Breast epithelium (tissue), 4 donors: ENCODE measurements at places on chromosomes 11 and 22.

DNA sequence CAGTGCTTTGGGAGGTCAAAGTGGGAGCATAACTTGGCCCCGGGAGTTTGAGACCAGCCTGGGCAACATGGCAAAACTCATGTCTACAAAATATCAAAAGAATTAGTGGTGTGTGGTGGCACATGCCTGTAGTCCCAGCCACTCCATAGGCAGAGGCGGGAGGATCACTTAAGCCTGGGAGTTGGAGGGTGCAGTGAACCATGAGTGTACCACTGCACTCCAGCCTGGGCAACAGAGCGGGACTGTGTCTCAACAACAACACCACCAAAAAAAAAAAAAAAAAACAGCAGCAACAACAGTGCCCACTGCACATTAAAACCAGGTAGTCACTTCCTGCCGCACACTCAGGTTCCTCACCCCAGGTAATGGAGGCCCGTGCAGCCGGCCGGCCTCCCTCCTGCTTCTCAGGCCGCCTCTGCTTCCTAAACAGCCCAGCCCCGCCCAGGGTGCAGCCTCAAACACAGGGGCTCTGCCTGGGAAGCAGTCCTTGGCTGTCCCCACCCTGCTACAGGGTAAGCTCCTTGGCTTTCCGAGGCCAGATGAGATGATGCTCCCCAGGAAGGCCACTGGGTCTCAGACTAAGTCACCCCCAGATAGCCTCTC, 318.3 kb downstream of the SHANK2 start:
- no peak for DNase-seq

DNA sequence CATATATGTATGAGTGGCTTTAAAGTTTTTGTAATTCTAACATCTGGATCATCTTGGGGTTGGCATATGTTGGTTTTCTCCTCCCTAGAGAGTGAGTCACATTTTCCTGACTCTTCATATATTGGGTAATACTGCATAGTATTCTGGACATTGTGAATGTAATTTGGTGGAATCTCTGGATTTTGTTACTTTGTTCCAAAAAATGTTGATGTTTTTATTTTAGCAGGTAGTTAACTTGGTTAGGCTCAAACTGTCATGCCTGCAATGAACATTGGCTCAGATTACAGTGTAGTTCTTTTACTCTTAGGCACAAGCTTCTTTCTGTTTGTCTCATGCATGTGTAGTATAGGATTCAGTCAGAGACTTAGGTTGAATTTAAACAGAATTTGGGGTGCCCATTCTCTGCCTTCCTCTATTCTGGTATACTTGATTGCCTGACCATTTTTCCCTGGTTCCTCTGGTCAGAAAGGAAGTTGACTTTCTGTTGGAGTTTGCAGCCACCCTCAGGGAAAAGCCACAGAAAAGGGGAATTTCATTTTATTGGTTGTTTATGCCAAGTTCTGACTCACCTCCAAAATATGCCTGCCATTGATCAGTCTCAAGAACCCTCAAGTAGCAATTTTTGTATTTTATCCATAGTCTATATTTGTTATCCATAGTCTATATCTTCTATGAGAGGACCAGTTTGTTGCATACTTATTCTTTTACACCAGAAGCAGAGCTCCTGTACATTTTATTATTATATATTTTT, 151.7 kb downstream of the UVRAG start:
- no peak for DNase-seq

DNA sequence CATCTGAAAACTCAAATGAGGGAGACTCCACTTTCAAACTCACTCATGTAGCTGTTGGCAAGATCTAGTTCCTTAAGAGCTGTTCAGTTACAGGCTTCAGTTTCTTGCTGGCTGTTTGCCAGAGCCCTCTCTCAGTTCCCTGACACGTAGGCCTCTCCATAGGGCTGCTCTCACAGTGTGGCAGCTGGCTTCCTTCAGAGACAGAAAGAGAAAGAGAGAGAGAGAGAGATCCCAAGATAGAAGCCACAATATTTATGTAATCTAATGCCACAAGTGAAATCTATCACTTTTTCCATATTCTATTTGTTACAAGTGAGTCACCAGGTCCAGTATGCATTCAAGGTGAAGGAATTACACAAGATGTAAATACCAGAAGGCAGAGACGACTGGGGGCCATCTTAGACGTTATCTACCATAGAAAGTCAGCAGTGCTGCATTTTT, 168.8 kb downstream of the RCN1 start:
- DNase-seq: no peak

GRCh38 chr22:19527861-19528417, 3.7 kb upstream of the CLDN5 start:
- no peak for DNase-seq

DNA sequence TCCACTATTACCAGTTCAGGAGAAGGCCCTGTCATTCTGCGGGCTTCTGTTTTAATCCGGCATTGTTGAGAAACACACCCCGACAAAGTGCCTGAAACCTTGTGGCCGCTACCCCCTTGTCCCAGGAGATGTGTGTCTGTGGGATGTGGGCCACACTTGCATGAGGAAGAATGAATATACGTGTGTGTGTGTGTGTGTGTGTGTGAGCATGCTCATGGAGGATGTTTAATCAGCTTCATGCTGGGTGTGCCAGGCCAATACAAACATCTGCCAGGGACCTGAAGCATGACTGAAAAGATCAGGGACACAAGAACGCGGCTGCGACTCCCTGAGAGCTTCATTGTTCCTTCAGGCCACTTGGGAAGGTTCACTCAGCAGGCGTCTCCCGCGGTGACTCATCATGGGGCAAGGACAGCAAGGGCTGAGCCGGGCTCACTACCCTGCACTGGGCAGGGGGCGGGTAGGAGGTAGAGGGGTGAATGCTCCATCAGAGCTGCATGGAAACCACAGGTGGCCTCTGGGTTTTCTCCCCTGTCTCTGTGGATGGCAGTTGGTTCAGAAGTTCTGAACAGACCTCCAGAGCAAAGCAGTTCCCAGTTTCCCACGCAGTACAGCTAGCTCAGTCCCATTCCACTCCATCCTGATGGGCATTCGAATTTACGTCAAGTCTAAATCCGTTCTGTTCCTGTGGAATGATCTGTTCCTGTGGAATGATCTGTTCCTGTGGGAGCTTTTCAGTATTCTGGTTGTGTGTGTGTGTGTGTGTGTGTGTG, 7.0 kb upstream of the MALAT1 start:
- peak; percentile 93 for DNase-seq

GRCh38 chr11:61092908-61093763, 9.2 kb upstream of the CD5 start:
- DNase-seq: no peak

- no peak for DNase-seq
Measured at GRCh38 chr11:18005376-18006129, 7.3 kb downstream of the SERGEF start.

DNA sequence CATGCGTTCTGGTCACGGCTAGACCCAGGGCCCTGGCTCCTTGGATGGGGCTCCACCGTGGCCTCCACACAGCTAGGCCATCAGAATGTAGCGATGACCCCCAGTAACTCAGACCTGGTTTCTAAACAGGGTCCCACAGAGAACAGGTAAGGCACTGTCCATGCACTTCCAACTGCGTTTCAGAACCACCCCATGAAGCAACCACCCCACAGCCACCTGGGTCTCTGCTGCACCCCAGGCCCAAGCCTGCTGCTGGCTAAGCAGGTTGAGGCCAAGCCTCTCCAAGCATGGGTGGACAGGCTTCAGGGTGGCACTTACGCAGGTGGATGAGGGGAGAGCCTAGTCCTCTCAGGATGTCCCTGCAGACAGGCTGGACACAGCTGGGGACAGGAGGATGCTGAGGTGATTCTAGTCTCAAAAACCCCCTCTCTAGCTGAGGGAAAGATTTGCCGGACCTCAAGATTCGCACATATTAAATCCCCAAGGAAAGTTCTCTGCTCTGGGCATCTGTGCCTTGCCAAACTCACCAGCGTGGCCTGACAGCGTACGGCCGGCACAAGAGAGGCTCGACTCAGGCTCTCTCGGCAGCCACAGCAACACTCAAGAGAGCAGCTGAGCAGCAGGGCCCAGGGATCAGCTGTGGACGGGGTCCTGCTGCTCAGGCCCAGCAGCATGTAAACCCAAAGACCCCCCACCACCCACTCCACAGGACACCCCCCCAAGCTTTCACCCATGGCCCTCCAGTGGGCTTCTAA, 141.6 kb downstream of the CRYBB2 start:
- DNase-seq: no peak

DNA sequence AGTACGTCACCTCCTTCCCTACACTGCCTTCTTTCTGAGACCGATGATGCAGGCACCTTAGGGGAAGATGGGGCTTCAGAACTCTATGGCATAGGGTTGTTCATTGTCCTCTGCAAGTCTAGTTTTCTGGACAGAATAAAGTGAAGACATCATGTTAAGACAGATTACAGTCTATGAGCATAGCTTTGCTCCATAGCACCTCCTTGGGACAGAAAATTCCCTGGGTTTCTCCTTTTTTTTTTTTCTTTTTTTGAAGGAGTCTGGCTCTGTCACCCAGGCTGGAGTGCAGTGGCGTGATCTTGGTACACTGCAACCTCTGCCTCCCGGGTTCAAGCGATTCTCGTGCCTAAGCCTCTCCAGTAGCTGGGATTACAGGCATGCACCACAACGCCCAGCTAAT, 119.8 kb upstream of the CADM1 start:
- no peak for DNase-seq

DNA sequence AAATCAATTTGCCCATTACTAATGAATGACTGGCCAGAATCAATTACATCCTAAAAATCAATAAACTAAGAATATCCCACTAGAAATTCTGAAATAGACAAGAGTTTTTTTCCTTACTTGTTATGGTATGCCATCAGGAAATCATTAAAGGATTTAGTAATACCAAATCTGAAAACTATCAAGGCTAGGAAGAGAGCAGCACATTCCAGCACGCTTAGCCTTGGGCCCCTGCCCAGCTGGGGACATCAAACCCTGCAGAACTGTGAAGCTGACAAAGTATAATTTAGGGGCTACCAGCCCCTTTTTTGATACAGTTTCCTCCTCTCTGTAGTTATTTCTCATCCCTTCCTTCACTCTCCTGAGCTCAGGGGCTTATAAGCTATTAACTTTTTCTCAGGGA, 247.8 kb upstream of the ZC3H12C start:
- DNase-seq: no peak
